ENCODE measurements at places on chromosomes 4 and X. TPM values are rescaled to one million over a fixed set of nuclear protein-coding genes. Genes with fewer than 3 reads are reported as not detected.
A peak's percentile ranks its signal among the peaks of the same experiment; 100 is the strongest.

The KCNE5 gene
- total RNA-seq, result not detected

DNA sequence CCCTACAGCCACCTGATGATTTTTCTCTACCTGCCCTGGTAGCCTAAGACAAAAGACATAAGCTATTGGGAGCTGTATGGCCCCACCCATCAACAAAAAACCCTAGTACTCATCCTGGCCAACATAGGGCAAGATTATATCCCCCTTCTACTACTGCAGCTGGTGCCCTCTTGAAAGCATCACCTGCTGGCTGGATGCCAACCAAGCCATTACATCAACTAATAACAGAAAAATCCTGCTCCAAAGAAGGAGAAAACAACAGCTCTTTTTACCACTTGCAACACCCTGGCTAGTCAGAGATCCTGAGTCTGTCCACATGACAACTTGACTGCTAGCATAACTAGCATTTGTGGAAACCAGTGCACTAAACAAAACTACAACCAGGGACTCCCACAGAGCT lies 43.6 kb upstream of the UPRT start:
- ATAC-seq, result no peak

DNA sequence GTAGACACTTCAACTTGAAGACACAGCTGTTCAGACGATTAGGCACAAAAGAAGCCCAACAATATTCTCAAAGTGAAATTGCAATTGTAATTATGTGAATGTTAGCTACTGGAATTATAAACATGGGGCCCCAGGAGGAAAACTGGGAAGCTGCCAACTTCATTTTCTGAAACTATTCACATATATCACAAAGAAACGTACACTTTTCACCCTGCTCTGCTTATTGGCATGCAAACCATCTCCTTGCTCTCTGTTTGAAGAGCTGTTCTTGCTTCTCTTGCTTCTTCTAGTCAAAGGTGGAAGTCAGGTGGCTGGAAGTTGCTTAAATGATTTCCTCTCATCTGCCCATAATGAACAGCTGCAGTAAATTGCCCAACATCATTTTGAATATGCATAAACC lies 320.1 kb downstream of the CFAP299 start:
- no peak for ATAC-seq

The NUDT10 gene
- not detected for total RNA-seq

GRCh38 chr4:16516796-16517439 lies 290.6 kb upstream of the TAPT1 start:
- ATAC-seq, result peak; percentile 39

- ATAC-seq, result no peak
Measured at GRCh38 chr4:33381816-33382215, 2661.6 kb downstream of the PCDH7 start.

DNA sequence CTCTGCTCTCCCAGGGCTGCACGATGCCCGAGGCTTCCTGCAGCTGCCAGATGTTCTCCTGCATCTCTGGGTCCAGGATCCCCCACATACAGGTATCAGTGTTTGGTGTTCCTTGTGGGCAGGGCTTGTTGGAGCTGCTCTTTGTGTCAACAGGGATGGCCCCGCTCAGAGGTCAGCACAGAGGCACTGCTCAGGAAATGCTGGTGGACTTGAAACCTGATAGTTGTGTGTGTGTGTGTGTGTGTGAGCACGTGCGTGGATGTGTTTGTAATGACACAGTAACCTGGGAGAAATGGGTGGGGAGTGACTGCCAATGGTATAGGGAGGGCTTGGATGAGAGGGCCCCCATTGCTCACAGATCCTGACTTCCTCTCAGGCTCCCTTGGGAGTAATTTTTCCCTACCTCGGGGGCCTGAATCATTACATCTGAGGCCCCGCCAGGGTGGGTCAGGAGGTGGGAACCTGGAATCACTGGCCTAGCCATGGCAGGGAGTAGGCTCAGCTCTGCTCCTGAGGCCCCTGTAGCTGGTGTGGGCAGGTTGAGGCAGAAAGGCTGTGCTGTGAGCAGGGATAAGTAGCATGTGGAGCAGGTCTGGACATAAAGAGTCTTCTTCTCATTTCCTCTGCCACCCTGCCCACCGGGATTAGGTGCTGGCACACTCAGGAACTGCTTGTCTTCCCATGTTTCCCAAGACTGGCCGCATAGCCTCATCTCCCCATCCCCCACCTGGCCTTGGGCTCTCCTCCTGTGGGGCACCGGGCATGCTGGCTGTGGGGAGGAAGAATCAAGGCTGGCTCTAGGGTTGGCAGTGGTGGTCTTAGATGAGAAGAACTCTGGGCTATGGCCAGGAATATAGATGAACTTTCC lies 2.5 kb upstream of the EFNB1 start:
- ATAC-seq, result no peak

DNA sequence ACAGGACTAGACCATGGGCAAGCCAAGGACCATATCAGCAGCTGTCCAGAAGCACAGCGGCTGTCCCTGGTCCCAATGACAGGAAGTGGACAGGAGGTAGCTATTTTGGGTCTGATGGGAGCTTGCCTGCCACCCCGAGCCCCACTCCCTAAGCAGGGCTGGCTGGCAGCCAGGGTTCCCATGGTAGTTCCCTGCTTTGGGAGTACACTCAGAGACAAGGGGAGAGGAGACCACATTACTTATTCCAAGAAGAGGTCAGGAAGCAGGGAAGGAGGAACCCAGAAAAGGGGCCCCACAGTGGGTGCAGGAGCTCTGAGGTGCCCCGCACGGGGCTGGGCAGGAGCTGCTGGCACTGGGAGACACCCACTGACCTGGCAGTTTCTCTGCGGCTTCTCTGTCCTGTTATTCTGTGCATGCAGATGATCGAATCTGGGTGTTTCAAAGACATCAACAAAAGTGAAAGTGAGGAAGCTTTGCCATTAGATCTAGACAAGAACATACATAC lies 36.3 kb downstream of the HTT-AS start:
- no peak for ATAC-seq

DNA sequence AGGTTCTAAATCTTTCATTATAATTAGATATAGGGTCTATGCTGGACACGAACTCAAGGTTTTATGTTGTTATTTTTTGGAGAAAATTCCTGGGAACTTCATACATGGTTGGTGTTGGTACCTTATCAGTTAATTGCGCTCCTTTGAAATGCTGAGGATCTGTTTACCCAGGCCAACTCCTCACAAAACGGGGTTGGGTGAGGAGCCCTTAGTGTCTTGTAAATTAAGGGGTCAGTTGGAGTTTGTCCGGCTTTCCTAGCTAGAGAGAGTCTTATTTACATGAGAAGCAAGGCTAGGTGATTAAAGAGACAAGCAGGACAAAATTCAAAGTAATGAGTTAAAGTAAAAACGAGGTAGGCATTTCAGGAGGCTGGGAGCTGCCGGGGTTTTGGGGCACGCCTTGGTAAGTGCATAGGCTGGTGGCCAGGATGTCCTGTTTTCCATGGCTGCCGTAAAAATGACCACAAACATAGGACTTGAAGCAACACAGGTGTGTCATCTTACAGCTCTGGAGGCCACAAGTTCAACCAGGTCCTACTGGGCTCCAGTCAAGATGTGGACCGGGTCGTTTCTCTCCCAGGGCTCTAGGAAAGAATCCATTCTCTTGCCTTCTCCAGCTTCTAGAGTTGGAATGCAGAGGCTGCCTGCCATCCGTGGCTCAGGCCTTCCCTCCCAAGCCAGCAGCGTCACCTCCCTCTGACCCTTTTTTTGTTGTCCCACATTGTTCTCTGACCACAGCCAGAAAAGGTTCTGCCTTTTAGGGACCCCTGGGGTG lies 19.8 kb downstream of the PSAPL1 start:
- no peak for ATAC-seq

GRCh38 chr4:90122355-90122748 lies 4.8 kb upstream of the CCSER1 start:
- no peak for ATAC-seq

- ATAC-seq, result no peak
Measured at GRCh38 chr4:84887824-84888223, 78.7 kb downstream of the WDFY3 start.

- ATAC-seq, result no peak
Measured at GRCh38 chr4:158863296-158863695, 94.5 kb downstream of the FNIP2 start.

DNA sequence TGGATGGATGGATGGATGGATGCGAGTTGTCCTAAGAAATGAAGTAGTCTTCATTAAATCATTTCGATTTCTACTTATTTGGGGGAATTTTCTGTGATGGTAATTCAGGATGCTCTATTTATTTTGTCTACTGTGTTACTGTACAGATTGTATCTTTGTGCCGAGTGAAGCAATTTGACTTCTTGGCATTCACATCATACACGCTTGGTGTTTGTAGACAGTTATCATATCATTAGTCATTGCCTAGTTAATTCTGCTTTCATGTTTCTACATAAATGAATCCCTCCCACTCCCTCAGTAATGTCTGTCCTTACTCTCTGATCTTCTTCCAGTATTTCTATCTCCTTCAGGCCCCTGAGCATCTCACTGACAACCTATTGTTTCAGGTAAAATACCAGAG lies 64.0 kb downstream of the RASGEF1B start:
- no peak for ATAC-seq

- ATAC-seq, result no peak
Measured at GRCh38 chrX:140503238-140503601, 1.6 kb downstream of the SOX3 start.

DNA sequence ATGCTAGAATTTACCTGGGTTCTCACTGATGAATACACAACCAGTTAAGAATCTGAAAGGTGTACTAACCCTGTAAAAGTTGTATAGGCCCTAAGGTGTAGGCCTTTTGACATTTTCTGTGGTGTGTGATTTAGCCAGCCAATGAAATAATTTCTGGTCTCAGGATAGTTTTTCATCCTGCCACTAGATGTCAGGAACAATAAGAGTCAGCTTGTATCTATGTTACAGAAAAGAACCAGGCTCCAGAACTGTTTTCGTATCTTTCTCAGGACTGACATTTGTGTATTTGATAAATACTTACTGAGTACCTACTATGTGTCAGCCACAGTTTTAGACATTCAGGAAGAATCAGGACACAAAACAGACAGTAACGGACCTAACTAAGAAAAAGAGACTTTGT lies 673.6 kb upstream of the TENM3 start:
- peak; percentile 59 for ATAC-seq

GRCh38 chr4:105181259-105181658 lies 34.6 kb downstream of the TET2 start:
- ATAC-seq, result no peak

The UGT2A3 gene
- total RNA-seq, result not detected

The NAP1L3 gene
- total RNA-seq, result 0.08 TPM

- ATAC-seq, result no peak
Measured at GRCh38 chrX:72308209-72308565, 2.5 kb upstream of the CITED1 start.

The HPGDS gene
- total RNA-seq, result not detected

DNA sequence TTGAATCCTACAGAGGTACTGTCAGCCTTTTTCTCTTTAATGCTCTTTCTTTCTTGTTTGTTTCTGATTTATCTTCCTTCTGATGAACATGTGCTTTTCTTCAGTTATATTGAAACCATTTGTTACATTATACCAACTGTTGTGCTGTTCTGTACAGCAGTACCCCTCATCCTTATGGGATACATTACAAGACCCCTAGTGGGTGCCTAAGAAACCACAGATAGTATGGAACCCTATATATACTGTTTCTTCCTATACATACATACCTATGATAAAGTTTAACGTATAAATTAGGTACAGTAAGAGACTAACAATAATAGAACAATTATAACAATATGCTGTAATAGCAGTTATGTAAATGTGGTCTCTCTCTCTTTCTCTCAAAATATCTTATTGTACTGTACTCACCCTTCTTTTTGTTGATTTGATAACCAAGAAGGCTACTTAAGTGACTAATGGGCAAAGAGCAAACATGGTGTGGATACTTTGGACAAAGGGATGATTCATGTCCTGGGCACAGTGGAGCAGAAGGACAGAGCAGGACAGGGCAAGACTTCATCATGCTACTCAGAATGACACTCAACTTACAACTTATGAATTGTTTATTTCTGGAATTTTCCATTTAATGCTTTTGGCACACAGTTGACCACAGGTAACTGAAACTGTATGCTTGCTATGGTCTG lies 10.7 kb upstream of the YIPF7 start:
- ATAC-seq, result no peak

DNA sequence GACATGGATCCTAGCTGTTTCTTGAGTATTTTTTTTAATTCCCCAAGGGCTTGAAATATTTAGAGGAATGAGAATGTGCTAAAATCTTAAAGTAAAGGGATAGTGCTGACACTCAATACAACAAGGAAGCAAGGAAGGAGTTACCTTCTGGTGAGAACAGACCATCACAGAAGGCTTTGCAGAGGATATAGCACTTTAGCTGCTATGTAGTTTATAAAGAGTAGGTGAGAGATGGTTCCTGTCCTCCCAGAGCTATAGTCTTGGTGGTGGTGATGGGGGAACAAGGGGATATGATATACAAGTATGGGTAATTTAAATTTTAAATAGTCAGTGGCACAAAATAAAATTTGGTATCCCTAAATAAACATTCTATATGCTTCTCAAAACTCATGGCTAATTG lies 47.6 kb downstream of the MTHFD2L start:
- no peak for ATAC-seq

The ALAS2 gene
- not detected for total RNA-seq

- ATAC-seq, result no peak
Measured at GRCh38 chr4:95124906-95125504, 367.2 kb downstream of the BMPR1B start.

The HSFX2 gene
- not detected for total RNA-seq

GRCh38 chrX:85851418-85851817 lies 195.9 kb downstream of the CHM start:
- no peak for ATAC-seq

The TAF1 gene
- 16.7 TPM for total RNA-seq

The CRMP1 gene
- total RNA-seq, result 1.8 TPM
